Left ventricle myocardium inferior (tissue), 1 donor: ENCODE measurements at places on chromosomes 5 and 9.

- DNase-seq: no peak
Observed at GRCh38 chr5:109688630-109688969, 1.1 kb upstream of the MAN2A1 start.

DNA sequence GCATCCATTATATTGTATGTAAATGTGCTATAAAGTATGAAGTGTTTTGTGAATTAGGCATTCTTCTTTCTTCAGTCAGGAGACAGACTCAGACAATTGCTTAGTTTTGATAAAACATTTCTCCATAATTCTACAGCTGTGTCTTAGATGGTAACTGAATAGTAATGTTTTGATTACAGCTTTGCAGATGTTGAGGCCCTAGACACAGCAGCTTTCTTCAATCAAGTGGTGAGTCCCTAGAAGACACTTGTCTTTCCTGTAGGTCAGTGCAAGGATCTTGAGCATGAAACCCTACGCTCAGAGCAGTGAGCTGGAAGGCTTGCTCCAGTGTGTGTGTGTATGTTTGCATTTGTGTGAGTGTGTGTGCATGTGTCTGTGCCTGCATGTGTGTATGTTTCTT, 46.8 kb upstream of the CD180 start:
- DNase-seq: no peak

DNA sequence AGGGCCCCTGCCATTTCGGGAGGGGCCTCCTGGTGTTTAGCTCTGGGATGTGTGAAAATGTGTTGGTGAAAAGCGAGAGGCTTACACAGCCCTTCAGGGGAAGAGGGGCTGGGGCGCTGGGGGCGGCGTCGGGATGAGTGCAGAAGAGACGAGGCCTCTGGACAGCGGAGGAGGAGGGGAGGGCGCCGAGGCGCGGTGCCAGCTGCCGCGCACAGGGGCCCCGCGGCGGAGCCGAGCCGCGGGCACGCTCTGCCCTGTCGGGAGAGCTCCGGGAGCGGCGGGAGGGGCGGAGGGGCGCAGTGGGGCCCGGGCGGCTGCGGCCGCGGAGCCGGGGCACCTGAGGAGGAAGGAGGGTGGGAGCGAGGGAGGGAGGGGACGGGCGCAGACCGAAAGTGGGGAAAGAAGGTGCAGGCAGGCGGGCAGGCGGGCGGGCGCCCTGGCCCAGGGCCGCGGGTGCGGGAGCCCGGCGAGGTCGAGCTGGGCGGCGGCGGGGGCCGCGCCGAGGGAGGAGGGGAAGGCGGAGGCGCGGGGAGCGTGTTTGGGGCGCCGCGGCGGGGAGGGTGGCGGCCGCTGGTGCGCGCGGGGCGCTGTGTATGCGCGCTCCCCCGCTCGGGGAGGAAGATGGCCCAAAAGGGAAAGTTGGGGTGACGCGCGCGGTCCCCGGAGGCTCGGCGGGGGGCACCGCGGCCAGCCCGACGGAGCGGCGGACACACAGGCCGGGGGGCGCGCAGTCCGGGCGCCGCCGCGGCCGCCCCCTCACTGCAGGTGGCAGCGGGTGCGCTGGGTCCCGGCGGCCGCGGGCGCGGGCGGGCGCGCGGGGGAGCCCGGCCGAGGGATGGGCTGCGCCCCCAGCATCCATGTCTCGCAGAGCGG, at the start of gene PDE8B:
TSS of gene PDE8B (plus strand) at position 590 of the 873 bp plus-strand sequence. CDS start at position 836, 246 bp downstream.
- no peak for DNase-seq

- peak; percentile 92 for DNase-seq
Observed at GRCh38 chr5:131165119-131165727, at the start of gene HINT1. Gene HINT1 (minus strand): TSS chr5:131165256. CDS start chr5:131165205, 51 bp downstream.

DNA sequence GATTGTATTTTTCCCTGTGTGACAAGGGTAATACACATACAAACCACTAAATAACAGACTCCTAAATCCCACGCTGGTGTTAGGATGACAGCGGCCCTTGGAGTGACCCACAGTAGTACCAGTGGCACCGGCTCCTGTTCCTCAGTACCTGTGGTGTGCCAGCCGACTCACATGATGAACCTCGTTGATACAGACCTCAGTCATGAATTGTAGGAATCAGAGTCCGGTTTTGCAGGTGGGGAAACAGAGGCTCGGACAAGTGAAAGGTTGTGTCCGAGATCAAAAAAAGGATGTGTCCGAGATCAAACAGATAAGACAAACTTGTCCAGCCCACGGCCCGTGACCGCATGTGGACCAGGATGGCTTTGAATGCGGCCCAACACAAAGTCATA, 78.0 kb downstream of the AMBP start:
- no peak for DNase-seq

DNA sequence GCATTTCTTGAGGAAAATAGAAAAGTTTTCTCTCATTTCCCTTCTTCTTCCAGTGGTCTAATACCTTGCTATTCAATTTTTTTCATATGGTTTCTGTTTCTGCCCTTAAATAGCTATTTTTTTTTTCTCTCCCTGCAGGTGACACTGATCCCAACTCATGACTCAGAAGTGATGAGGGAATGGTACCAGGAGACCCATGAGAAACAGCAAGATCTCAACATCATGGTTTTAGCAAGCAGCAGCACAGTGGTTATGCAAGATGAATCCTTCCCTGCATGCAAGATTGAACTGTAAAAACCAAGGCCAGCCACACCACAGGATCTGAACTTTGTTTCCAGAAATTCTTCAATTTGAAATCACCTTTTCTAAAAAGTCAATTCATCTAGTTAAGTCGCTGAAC, 97.7 kb downstream of the MAP1B start:
- no peak for DNase-seq

- DNase-seq: no peak
Observed at GRCh38 chr5:82894716-82895115, 182.5 kb downstream of the TMEM167A start.

DNA sequence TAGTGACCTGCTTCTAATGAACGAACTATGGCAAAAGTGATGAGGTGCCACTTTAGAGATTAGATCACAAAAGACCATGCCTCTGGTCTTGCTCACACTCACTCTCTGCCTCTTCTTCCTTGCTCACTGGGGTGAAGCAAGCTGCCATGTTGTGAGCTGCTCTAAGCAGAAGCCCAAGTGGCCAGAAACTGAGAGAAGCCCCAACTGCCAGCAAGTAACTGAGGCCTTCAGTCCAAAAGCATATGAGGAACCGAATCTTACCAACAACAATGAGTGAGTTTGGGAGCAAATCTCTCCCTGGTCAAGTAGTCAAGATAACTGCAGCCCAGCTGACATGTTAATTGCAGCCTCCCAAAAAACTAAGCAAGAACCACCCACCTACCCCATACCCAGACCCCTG, 126.0 kb upstream of the ACO1 start:
- no peak for DNase-seq

GRCh38 chr5:105554568-105555169, 1992.1 kb upstream of the NUDT12 start:
- no peak for DNase-seq

GRCh38 chr9:7707934-7708333, 91.6 kb downstream of the DMAC1 start:
- no peak for DNase-seq
